ENCODE measurements at places on chromosomes 16 and 17.

GRCh38 chr16:64866021-64866420, 255.8 kb downstream of the CDH11 start:
- DNase-seq, result no peak

- no peak for DNase-seq
Measured at GRCh38 chr16:47043200-47043599, 69.7 kb upstream of the DNAJA2 start.

GRCh38 chr17:70074236-70074830, 692 bp upstream of the KCNJ16 start:
- no peak for DNase-seq

DNA sequence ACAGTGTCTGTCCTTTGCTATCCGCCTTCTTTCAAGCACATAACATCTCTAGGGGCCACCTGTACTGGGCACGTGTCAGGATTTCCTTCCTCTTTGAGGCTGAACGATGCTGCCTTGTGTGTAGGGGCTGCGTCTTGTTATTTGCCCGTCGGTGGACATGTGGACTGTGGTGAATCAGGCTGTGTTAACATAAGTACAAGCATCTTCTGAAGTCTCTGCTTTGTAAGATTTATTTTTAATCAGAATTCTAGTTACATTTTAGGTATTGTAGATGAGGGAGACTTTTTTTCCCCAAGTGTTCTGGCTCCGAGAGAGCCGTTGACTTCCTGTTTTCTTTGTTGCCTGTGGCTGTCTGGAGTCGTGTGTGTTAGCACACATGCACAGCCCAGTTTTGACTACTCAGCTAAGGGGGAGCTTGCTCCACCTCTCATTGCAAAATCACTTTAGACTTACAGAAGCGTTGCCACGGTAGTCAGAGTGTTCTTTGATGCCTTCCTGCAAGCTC, 26.1 kb downstream of the SPG7 start:
- peak; percentile 37 for DNase-seq

- no peak for DNase-seq
Measured at GRCh38 chr16:81537721-81538561, 93.3 kb downstream of the CMIP start.

DNA sequence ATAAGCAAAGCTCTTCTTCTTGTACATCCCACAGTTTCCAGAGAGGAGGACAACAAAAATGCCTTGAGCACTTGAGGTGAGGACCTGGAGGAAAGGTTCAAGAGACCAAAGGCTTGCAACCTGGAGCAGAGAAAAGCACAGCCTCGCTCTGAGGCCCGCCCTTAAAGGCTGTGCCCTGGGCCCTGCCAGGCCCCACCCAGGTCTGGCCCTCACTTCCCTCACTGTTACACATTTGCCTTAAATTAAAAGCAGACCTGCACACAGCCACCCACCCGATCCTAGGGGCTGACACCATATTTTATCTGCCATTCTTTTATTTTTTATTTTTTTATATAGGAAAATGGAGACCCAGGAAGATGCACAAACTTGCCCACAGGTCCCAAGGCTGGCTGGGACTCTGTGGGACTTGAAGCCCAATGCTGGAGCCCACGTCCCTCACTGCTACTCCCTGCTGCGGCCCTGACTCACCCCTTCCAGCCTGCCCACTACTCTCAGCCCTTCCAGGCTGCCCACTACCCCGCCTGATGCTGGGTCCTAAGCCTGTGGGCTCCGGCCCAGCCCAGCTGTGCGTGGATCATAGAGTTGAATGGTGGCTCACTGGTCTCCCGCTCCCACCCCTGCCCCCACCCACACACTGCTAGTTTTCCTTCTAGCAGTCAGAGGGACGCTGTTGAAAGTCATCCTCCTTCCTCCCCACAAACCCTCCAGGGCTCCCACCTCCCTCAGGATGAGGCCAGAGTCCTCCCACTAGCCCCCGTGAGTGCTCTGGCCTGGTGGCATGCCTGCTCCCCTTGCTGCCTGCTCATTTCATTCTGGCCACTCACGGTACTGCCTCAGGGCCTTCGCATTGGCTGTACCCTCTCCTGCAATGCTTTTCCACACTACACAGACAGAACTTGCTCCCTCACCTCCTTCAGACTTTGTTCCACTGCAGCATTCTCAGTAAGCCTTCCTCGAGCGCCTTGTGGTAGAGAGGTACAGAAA, 77.6 kb upstream of the MED9 start:
- DNase-seq, result no peak

DNA sequence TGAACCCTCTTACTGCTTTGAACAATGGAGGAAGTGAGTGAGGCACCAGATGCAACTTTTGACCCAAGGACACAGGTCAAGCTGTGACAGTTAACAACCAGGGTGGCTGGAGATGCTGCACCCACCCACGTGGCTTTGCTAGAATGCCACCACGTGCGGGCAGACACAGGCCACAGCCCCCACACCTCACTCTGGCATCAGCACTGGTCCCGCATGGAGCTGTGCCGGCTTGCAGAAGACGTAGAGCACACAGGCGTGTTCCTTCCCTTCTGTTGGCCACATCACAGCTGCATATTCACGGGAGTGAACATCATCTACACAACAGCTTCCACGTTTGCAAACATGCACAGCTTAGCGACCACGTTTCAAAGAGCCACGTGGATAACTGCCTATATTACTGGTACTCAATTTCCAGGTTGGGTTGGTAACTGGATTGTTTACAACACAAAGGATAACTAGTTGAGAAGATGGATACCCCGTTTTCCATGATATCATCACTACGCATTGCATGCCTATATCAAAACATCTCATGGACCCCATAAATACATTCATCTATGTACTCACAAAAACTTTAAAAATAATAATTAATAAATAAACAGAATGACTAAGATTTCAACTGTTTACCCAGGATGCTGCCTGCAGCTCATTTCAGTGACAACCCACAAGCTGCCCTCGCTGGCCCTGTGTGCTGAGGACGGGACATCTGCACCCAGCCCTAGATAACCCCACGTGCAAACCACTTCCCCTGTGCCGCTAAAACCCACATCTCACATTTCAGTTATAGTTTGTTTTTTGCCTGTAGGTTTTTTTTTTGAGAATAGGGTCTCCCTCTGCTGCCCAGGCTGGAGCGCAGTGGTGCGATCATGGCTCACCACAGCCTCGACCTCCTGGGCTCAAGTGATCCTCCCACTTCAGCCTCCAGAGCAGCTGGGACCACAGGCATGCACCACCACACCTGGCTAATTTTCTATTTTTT, 132.0 kb downstream of the ANKRD11 start:
- DNase-seq, result peak; percentile 72

- DNase-seq, result peak; percentile 56
Measured at GRCh38 chr16:11672206-11673090, 4.2 kb downstream of the SNN start.

GRCh38 chr17:30599428-30600059, 122.3 kb downstream of the GOSR1 start:
- no peak for DNase-seq

- no peak for DNase-seq
Measured at GRCh38 chr17:70171159-70171558, 1.8 kb downstream of the KCNJ2 start.

GRCh38 chr16:17481736-17482135, 11.0 kb upstream of the XYLT1 start:
- no peak for DNase-seq

GRCh38 chr16:84582958-84583516, 34.8 kb downstream of the COTL1 start:
- no peak for DNase-seq

DNA sequence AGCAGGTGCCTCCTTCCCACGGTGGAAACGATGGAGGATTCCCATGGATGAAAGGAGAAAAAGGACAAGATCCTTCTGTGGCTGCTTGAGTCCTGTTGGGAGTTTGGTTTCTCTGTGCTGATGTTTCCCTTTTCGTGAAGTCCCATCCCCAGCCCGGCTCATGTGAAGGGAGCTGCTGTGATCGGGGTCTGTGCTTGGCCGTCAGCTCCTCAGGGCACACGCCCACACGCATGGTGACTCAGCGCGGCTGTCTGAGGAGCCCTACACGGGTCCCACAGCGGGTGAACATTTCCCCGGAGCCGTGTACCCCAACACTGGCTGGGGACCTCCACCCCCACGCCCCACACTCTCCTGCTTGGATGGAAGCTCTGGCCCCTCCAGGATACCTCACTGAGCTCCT, 44.5 kb upstream of the SSTR5 start:
- DNase-seq, result no peak

DNA sequence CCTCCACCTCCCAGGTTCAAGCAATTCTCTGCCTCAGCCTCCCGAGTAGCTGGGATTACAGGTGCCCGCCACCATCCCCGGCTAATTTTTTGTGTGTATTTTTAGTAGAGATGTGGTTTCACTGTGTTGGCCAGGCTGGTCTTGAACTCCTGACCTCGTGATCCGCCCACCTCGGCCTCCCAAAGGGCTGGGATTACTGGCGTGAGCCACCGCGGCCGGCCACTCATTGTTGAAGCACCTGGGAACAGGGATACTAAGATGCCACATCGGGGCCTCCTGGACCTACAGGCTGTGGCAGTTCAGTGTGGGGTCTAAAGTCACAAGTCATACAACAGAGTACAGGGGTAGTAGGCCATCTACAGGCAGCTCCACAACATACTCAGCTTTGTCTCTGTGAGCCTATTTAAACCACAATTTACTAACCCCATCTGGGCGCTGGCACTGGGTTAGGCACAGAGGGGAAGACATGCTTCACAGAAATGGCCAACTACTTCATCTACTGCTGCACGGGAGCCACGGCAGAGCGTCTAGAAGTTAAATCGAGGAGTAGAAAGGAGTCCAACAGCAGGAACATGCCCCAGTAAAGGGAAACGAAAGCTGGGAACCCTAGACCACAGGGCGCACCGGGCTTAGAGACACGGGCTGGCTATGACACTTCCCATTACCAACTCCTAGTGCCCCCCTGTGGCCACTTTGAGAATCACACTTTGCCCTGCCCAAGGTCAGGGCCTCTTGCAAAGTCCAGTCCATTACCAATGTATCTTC, 4.3 kb downstream of the VAMP2 start:
- peak; percentile 93 for DNase-seq

GRCh38 chr16:2954656-2955381, 9.3 kb upstream of the KREMEN2 start:
- DNase-seq, result no peak

GRCh38 chr16:77531752-77532151, 96.9 kb upstream of the ADAMTS18 start:
- DNase-seq, result no peak

DNA sequence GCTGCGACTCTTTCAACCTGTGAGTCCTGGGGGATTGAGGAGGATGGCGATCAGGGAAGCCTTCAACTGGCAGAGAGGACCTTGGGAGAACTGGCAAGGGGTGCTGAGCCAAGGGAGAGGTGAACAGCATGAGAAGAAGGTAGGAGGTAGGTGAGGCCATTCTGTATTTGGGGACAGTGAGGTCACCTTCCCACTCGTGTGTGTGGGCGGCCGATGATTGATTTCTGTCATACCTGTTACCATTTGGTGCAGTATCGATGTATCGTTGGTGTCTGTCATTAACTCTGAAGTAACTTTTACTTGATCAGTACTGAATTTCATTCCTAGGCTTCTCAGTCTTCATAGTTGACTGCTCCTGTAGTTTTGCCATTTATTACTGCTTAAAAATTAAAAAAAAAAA, 3.8 kb downstream of the ARSG start:
- no peak for DNase-seq

GRCh38 chr17:80283116-80283852, 22.6 kb downstream of the RNF213 start:
- no peak for DNase-seq

- no peak for DNase-seq
Measured at GRCh38 chr16:55529018-55529417, 20.1 kb downstream of the LPCAT2 start.

- peak; percentile 88 for DNase-seq
Measured at GRCh38 chr16:1414532-1415260, at the start of gene UNKL. TSS of gene UNKL (minus strand) at chr16:1414704. CDS start at chr16:1414691, 13 bp downstream.

DNA sequence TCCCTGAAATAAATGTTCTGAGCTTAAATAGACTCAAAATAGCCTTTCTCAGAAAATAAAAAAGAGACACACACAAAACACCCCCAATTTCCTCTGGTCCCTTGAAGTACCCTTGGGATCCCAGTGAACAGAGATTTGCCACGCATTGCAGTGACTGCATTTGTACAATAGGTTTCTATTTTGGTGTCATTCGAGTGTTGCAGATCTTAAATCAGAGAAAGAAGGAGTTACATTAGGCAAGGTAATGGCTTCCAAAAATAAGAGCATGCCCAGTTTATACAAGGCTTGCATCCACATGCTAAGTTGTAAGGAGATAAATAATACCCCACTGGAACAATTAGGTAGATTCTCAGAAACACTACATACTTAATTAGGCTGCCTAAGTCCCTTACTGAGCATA, 2.2 kb downstream of the TOX3 start:
- no peak for DNase-seq

GRCh38 chr16:57688987-57689761, 5.4 kb upstream of the DRC7 start:
- DNase-seq, result no peak

DNA sequence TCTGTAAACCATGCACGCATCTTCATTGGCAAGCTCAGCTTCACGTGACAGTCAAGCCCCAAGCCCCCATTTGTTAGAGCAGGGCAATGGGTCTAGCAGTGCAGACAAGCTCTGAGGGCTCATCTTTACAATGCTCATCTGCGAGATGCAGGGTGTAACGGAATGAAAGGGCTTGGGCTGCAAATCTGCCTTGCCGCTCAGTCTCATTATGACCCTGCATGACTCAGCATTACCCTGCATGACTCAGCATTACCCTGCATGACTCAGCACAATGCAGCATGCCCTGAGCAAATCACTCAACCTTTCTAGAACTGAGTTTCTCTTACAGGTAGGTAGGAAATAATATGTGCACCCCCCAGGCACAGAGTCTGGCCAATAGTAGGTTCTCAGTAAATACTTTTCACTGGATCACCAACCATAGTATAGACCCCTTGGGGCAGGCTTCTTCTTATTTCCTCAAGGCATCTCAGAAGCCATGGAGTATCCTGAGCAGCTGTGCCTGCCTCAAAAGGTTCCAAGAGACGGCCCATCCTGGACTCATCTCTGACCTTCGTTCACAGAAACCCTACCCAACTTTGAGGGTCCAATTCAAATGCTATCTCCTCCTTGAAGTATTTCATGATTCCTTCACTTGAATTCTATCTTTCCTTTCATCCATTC, 391.3 kb upstream of the CDH5 start:
- DNase-seq, result peak; percentile 63

- DNase-seq, result no peak
Measured at GRCh38 chr17:79715098-79715942, 15.4 kb upstream of the ENPP7 start.

Data from activated CD4-positive, alpha-beta T cell treated with anti-CD3 and anti-CD28 coated beads, Interleukin-2, Interleukin-6, amounts not matched to agents 100 ng/mL and 50 ng/mL, durations not matched to agents 16 hours and 8 hours (primary cell).